ENCODE measurements at places on chromosomes 2 and 18.
A peak's percentile ranks its signal among the peaks of the same experiment; 100 is the strongest.

- peak; percentile 73 for DNase-seq
Observed at GRCh38 chr18:57959278-57959677, 84.7 kb upstream of the NEDD4L start.

DNA sequence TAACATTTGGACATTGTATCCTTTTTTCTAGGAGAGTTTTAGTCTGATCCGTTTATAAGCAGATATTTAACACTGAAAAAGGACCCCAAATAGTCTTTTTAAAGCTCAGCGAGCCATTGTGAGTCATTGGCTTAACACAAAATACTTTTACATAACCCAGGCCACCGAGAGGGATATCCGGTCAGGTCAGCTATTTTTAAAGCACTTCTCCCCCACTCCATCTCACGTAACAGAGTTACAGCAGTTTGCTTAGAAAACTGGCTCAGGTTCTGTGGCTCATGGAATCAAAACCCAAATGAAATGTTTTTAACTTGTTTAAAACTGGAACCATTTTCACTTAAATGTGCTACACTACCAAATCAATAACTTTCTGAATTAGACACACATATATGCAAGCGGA, 23.9 kb downstream of the COL4A3 start:
- no peak for DNase-seq

GRCh38 chr2:239371726-239372686, 28.8 kb downstream of the HDAC4 start:
- DNase-seq, result no peak

DNA sequence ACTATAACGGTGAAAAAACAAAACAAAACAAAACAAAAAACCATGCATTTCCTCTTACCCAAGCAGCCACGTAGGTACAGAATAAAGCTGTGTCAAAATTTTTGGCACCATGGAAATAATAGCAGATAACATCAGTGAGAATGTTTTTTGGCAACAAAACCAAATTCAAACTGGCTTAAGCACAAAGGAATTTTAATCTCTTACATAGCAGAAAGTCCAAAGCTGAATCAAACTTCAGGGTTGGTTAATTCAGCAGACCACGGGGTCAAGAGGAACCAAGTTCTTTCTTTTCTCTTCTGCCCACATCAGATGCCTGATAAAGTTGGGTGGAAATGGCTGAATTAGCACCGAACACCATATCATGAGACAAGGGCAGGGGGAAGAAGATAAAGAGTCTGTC, 129.5 kb downstream of the PAX3 start:
- no peak for DNase-seq

- no peak for DNase-seq
Observed at GRCh38 chr2:27916293-27916995, 25.9 kb downstream of the BABAM2 start.

- DNase-seq, result peak; percentile 7
Observed at GRCh38 chr2:198347349-198347748, 543.0 kb downstream of the PLCL1 start.

- peak; percentile 63 for DNase-seq
Observed at GRCh38 chr2:204033611-204034495, 97.3 kb downstream of the ICOS start.

DNA sequence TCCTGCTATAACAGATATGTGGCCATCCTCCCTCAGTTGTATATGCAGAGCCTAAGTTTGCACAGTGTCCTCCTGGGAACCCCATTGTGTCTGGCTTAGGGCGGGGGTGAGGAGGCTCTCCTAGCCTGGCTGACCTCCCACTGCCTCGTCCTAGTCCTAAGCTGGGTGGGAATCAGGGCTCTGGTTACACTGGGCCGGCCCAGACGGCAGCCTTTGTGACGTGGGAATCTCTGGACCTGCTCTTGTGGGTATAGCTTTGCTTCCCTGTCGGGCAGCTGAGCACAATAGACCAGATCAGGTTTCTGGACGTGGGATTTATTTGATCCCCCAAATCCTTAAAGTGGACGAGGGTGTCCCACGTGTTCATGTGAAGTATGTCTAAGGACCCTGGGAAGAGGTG, 2.9 kb downstream of the ACKR3 start:
- no peak for DNase-seq

- no peak for DNase-seq
Observed at GRCh38 chr2:173393186-173393585, 38.5 kb downstream of the CDCA7 start.

DNA sequence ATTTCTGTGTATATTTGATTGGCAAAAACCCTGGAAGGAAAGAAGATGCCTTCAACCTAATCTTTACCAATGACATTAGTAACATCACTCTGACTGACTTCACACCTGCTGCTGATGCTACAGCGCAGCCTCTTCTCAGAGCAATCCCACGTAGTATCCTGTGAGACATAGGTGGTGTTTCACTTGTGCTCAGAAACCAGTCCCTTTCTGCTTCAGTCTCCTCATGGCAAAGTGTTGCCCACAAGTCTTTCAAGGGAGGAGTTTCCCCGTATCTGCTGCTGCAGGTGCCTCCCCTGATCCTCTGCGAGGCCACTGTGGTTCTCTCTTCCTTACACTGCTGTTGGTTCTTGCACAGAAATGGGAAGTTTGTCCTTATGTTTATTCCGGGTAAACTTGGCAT, 433.2 kb upstream of the TNP1 start:
- DNase-seq, result no peak

- no peak for DNase-seq
Observed at GRCh38 chr2:34474646-34475045, 875.5 kb upstream of the FAM98A start.

- DNase-seq, result no peak
Observed at GRCh38 chr2:127185705-127186104, 34.4 kb downstream of the CYP27C1 start.

DNA sequence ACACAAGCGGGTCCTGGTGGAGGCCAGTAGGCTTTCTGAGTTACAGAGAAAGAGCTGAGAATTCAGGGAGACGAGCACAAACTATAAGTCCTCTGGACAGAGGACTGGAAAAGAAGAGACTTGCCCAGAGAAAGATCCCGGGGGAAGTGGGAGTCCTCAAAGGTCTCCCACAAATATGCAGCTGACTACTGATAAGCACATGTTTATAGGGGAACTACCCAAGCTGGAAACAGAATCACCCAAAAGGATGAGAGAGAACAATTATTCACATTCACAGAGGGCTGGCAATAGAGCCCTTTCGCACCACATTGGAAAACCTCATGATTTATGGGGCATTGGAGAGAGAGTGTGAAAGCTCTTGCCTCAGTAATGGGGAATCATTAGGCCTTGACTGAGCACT, 337.6 kb downstream of the IRS1 start:
- DNase-seq, result no peak

GRCh38 chr2:118723394-118723793, 124.1 kb downstream of the EN1 start:
- DNase-seq, result no peak

GRCh38 chr2:228853151-228853550, 417.9 kb downstream of the PID1 start:
- DNase-seq, result no peak

- peak; percentile 18 for DNase-seq
Observed at GRCh38 chr2:2573658-2574293, 242.7 kb upstream of the MYT1L start.

- DNase-seq, result no peak
Observed at GRCh38 chr2:188235364-188235763, 56.3 kb upstream of the GULP1 start.

GRCh38 chr2:34305587-34305986, 706.5 kb upstream of the FAM98A start:
- no peak for DNase-seq

- DNase-seq, result peak; percentile 59
Observed at GRCh38 chr2:119860924-119861323, 101.2 kb downstream of the PTPN4 start.

- no peak for DNase-seq
Observed at GRCh38 chr18:68763083-68763482, 34.8 kb upstream of the CCDC102B start.
